HFFc6 (cell line): ENCODE measurements at places on chromosomes 3 and 15. TPM values are rescaled to one million over a fixed set of nuclear protein-coding genes. Genes with fewer than 3 reads are reported as not detected.

Gene KLHL25
- total RNA-seq = 2.2 and 2.4 TPM in 2 replicates

Gene ITPKA
- 1.6 to 2.6 TPM (median 2.2 TPM) in 3 replicates for total RNA-seq

Gene HYAL1
- total RNA-seq = 0.21 to 0.34 TPM (median 0.26 TPM) in 3 replicates

Gene TGM4
- total RNA-seq = not detected in 3 replicates

Gene ALCAM
- total RNA-seq = 263 to 374 TPM (median 325 TPM) in 3 replicates
